ENCODE measurements at places on chromosomes 16 and 17.

DNA sequence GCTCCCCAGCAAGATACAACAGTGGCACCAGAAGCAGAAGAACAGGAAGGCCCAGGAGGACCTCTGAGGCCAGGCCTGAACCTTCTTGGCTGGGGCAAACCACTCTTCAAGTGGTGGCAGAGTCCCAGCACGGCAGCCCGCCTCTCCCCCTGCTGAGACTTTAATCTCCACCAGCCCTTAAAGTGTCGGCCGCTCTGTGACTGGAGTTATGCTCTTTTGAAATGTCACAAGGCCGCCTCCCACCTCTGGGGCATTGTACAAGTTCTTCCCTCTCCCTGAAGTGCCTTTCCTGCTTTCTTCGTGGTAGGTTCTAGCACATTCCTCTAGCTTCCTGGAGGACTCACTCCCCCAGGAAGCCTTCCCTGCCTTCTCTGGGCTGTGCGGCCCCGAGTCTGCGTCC is 11.9 kb downstream of the CES3 start:
- no peak for DNase-seq

DNA sequence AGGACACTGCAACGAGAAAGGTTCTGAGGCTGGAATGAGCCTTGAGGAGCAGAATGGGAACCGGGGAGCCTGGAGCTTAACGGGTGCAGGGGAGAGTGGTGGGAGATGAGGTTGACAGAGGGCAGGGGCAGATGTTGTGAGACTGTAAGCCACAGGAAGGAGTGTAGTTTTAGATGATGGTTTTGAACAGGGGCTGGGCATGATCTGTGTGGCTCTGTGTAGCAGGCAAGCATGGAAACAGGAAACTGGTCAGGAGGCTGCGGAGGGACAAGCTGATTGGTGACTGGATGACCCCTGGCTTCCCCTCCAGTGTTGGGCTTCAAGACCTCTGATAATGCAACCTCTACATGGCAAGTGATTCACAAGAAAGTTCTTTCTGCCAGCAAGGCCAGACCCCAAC is 1.4 kb upstream of the CNGB1 start:
- DNase-seq, result no peak

GRCh38 chr16:26649381-26650045 is 417.2 kb upstream of the C16orf82 start:
- DNase-seq, result no peak

GRCh38 chr16:26762594-26762993 is 304.1 kb upstream of the C16orf82 start:
- no peak for DNase-seq

DNA sequence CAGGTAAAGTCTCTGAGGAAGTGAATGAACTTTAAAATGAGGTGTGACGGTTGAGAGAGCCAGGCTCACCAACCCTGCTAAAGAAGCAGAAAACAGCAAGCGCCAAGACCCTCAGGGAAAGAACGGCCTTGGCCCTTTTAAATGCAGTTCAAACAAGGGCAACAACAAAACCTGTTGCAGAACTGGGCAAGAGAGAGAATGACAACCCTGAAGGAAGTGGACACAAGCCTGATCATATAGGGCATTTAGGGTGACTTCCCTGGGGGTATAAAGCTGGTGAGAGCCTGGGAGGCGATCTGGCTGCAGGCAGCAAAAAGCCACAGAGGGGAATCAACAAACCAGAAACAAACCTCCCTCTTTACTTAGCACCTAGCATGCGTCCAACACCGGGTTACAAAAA is 1.0 kb downstream of the CPPED1 start:
- no peak for DNase-seq

GRCh38 chr17:54882371-54882770 is 18.3 kb upstream of the TOM1L1 start:
- DNase-seq, result no peak
